ENCODE measurements at places on chromosomes 1 and 21. TPM values are rescaled to one million over a fixed set of nuclear protein-coding genes. Genes with fewer than 3 reads are reported as not detected.

SLAMF8 gene
- total RNA-seq = not detected

SPRR1B gene
- total RNA-seq = not detected

CBS gene
- 17.9 TPM for total RNA-seq

NBPF6 gene
- total RNA-seq = not detected

DNAI4 gene
- 2.1 TPM for total RNA-seq

CFHR1 gene
- not detected for total RNA-seq

GPR137B gene
- total RNA-seq = 5.6 TPM

DCLRE1B gene
- 10.5 TPM for total RNA-seq

SELL gene
- total RNA-seq = 3.6 TPM

ACTL8 gene
- total RNA-seq = not detected

ILDR2 gene
- 0.14 TPM for total RNA-seq

RERE gene
- 55.8 TPM for total RNA-seq

LRRC71 gene
- total RNA-seq = 0.36 TPM

GBP5 gene
- total RNA-seq = not detected

DNAJB4 gene
- total RNA-seq = 255 TPM

PDZK1 gene
- total RNA-seq = 0.27 TPM

AGL gene
- 23.7 TPM for total RNA-seq

SPATA21 gene
- total RNA-seq = under 0.01 TPM
